ENCODE measurements at places on chromosomes 2 and 18.

DNA sequence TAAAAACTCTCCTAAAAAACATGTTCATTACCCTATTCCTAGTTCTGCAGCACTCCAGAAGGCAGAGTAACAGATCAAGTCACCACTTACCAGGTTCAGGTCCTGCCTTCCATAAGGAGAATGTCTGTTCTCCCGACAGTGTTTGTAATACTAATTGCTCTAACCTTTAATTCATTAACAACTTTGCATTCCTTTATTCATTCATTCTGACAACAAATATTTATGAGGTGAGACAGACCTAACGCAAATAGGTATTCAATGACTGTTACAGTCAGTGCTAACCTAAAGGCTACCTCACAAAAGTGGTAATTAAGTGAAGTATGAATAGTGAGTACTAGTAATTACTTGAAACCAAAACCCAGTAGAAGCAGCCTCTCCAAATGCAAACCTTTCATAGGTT lies 224.0 kb downstream of the AFF3 start:
- no peak for DNase-seq

DNA sequence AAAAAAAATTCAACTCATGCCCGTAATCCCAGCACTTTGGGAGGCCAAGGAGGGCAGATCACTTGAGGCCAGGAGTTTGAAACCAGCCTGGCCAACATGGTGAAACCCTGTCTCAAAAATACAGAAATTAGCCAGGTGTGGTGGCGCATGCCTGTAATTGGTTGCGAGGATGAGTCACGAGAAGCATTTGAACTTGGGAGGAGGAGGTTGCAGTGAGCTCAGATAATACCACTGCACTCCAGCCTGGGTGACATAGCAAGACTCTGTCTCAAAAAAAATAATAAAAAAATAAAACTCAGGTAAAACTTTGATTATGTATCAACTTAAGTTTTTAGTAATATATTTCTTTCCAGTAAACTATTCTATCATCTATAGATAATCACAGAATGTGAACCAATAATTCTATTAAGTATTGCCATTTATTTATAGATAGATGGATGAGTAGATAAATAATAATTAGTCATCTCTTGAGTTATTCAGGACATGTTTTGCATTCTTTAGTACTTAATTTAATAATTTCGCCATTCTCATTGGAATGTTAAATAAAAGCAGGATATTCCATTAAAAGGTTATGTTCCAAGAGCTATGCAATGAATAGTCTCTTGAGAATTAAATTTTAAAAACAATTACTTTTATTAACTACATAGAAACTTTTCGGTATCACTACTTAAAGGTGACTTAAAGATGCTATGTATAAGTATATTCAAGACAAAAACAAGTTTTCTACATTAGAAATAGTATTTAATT lies 48.7 kb downstream of the WDPCP start:
- no peak for DNase-seq

DNA sequence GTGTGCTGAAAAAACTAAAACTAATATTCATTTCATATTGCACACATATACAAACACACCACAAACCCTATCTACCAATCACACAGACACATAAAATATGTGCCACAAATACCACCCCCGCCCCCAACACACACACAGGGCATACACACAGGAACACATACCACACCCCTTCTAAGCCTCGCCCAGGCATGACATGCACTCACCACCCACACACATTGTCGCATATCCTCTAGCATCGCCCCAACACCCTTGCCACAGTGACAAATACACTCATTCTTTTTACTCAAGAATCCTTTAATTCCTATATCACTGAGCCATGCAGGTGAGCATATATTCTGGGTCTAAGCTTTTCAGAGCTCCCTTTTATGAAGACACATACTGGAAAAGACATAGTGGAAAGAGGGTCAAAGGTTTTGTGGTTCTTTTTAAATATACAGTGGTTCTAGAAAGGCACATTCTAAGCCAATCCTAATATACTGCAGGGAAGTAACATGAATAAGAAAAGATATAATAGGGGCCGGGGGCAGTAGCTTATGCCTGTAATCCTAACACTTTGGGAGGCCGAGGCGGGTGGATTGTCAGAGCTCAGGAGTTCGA lies 24.5 kb upstream of the LCLAT1 start:
- no peak for DNase-seq

GRCh38 chr2:201953396-201953795 lies 80.3 kb upstream of the FZD7 start:
- DNase-seq = no peak

- DNase-seq = no peak
Measured at GRCh38 chr2:39867268-39867667, 88.2 kb upstream of the THUMPD2 start.

DNA sequence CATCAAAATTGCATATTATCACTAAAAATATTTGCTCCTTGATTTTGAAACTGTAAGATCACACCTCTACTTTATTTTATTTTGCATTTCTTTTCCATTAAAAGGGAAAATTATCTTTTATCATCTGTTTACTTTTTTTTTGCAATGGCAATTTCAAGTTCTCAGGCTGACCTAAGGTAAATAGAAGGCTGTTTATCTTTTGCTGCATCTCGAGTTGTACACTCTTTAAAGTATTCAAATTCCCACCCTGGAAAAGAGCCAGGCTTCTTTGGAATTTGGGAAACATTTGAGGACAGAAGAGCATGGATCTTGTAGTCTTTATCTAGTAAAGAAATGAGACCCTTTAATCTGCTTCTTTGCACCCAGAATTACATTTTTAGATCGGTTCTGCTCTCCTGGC lies 645.7 kb downstream of the SLC4A3 start:
- no peak for DNase-seq

- no peak for DNase-seq
Measured at GRCh38 chr18:59918320-59918755, 18.5 kb downstream of the PMAIP1 start.

All from putamen (tissue), 1 donor.